ENCODE measurements at places on chromosomes 2 and 18.

- DNase-seq = no peak
These were observed 7.8 kb downstream of the SPEG start for GRCh38 chr2:219442256-219443015.

DNA sequence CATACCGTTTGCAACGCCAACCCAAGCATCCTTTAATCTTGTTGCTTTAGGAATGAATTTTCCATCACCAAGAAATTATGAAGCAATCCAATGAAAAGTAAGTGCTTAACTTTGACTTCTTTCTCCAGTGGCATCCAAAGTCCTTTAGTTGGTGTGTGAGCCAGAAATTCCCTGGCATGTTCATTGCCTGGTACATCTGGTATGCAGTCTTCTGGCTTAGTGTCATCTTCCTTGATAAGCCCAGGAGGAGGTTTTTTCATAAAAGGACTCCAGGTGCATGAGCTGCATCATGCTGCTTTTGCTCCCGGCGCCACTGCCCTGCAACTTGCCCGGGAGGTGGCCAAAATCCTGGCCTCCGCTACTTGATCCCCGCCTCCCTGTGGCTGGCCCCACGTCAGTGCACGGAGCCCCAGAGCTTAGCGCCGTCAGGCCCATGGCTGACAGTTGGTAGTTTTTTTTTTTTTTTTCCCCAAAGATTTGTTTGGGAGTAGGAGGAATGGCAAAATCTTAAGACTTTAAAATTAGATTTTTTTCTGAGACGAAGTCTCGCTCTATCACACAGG is 58.7 kb downstream of the PUM2 start:
- DNase-seq = no peak

DNA sequence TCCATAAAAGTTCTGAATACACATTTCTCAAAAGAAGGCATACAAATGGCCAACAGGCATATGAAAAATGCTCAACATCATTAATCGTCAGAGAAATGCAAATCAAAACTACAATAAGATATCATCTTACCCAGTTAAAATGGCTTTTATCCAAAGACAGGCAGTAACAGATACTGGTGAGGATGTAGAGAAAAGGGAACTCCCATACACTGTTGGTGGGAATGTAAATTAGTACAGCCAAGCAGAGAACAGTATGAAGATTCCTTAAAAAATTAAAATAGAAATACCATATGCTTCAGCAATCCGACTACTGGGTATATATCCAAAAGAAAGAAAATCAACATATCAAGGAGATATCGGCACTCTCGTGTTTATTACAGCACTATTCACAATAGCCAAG is 1312.5 kb downstream of the DSC3 start:
- no peak for DNase-seq

- peak; percentile 59 for DNase-seq
These were observed 258.5 kb downstream of the ASXL3 start for GRCh38 chr18:33836564-33836963.

DNA sequence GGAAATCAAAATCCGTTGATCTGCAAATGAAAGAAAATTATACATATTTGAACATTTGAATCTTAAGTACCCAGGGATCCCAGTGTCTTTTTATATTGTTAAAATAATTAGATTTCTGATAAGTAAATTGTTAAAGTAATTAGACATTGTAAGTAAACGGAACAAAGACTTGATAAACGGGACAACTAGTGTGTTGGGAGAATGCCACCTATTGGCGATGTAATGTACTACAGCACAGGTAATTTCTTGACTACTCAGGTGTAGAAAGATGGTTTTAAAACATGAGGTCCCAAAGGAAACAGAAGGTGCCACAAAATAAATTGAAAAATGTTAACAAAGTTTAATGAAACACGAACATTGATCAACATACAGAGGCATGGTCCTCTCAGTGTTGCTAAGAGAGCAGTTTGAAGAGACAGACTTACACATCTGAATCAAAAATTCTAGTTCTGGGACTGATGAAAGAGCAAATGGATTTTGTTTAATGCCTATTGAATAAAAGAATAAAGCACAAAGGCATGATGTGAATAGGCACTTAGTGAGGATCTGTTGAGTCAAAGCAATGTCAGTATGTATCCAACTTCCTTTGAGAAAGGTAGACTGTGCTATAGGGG is 103.4 kb upstream of the RASGRP3 start:
- peak; percentile 64 for DNase-seq

- DNase-seq = peak; percentile 1
These were observed 51.8 kb upstream of the GPR17 start for GRCh38 chr2:127594116-127594591.

DNA sequence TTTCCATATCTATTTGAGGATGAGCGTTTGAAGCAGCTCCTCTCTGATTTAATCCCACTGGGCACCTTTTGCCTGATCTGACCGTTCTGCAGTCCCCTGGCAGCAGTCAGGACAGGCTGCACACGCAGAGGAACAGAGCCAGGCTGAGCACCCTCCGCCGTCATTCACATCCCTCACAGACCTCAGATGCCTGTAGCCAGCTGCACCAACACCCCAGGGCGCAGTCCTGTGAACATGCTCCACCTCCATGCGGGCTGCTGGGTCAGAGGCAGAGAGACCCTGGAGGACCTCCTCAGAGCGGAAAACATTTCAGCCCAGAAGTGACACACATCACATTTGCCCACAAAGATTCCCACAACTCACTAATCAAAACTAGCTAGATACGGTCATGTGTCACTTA is 146.1 kb downstream of the SEPTIN10 start:
- no peak for DNase-seq

DNA sequence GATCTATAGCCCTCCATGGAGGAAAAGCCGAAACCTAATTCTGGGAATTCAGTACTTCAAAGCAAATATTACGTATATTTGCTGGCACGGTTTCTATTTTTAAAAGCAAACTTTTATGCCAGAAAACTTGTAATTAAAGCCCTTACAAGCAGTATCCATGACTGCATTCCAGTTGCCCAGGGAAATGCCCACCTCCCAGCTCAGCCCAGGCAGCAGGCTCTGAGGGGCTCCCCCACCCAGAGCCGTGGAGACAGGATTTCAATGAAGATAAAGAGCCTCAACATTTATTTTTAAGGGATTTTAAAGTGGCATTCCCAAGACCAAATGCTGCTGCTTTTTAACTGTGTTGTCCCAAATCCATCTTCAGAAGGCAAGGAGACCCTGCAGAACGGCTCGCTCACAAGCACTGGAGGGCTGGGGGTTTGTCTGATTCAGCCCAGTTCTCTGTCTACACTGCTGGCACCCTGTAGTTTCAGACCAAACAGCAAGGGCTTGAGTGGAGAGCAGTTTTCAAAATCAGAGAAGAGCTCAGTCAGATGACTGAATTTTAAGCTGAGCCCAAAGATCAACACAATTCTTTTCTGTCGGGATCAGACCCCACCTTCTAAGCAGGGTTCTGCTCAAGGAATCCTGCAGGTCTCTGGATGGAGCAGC is 105.1 kb downstream of the KCNF1 start:
- no peak for DNase-seq

GRCh38 chr2:201974171-201975100 is 59.2 kb upstream of the FZD7 start:
- no peak for DNase-seq

GRCh38 chr2:109331896-109332848 is 203.2 kb downstream of the SH3RF3 start:
- DNase-seq = no peak

GRCh38 chr2:50995610-50996009 is 36.3 kb downstream of the NRXN1 start:
- DNase-seq = no peak

DNA sequence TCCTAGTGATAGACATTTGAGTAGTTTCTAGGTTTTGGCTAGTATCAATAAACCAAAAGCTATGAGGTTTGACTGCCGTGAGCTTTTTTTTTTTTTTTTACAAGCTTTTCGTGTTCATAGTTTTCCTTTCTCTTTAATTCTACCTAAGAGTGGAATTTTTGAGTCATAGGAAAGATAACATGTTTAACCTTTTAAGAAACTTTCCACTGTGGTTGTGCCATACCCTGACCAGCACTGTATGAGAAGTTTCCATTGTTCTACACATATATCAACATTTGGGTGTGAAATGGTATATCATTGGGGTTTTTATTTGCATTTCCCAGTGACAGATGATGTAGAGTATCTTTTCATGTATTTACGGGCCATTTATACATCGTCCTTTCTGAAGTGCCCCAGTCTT is 31.7 kb downstream of the UBE2F start:
- no peak for DNase-seq

DNA sequence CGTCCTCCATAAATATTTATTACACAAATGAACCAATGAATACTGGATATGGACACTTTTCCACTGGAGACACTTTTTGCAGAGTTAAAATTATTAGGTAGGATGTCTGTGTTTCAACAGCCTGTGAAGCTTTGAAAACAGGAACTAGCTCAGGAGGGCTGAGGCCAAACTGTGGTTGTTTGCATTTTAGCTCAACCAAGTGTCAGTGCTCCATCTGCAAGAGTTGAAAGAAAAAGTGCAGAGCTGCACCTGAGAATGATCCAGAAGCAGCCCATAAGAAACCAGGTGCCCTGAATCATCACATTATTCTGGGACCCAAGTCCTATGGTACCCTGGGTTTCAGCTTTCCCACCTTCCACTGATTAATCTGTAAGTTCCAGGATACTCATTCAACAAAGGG is 180.4 kb downstream of the TRIB2 start:
- DNase-seq = no peak

- no peak for DNase-seq
These were observed 121.2 kb downstream of the LYPD6 start for GRCh38 chr2:149451417-149452165.

GRCh38 chr2:229407170-229407569 is 136.1 kb upstream of the PID1 start:
- DNase-seq = no peak

DNA sequence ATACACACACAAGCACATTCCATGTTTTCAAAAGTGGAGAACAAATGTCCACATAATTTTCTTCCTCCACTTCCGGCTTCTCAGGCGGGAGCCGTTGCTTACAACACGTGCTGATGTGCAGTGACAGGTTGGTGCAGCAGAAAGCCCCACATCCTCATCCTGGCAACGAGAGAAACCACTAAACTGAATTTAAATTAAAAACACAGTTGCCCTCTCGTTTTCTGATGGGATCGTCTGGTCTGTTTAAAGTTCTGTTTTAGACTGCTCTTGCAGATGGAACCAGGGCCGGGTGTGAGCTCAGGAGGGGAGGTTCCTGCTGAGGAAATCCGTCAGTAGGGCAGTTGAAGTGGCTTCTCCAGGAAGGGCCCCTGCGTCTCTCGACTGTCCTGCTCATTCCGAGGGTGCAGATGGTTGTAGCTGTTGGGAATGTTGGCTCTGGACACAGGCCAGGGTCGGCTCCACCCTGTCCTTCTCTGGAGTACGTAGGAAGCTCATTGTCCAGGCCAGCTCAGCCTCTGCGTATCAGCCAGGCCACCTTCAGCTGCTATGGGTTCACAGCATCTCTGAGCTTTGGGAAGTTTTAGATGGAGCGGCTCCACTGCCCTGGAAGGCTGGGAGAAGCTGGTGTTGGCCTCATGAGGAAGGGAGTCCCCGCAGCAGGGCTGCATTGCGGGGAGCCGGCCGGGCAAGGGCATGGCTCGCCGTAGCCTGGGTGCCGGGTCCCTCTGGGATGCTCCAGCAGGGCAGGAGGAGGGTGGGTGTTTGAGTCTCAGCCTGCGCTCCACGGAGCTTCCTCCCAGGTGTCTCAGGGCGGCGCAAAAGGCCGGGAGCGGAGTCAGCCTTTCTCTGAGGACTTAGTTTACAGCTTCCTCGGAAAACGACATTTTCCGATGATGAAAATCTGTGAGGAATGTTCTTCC is 58.3 kb downstream of the NFATC1 start:
- DNase-seq = no peak

GRCh38 chr2:118557016-118557415 is 290.4 kb downstream of the EN1 start:
- DNase-seq = no peak

DNA sequence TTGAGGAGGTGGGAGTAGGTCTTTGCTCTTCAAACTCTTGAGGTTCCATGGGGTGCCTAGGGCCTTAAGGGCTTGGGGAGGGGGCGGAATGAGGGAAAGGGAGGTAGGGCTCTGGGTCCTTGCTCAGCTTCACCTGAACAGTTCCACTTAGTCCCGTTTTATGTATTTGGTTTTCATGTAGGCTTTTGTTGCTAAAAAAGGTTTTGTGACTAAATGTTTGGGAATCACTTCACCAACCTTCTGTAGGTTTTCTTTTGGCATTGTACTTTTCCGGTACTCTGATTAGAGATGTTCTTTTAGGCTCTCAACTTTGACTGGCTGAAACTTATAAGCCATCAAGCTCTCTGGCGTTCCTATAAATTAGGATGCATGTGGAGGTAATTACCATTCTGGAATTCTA is 108.1 kb downstream of the MYCN start:
- no peak for DNase-seq

- peak; percentile 47 for DNase-seq
These were observed 510 bp downstream of the NCKAP1 start for GRCh38 chr2:183037553-183038340.

DNA sequence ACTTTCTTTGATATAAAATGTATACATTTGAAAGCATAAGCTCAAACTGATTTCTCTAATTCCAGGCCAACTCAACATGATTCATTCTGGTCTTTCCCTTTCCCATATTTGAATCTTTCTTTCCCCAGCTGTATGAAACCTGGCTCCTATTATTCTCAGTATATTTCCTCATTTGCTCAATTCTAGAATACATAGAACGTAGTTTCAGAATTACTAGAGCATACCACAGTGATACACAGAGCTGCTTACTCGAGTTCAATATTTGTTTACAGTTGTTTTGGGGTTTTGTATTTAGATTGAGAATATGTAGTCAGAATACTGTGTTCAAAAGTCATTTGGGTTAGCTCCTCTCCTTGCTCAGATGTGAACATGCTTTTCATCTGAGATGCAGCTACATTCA is 43.0 kb downstream of the TNFRSF11A start:
- no peak for DNase-seq

- no peak for DNase-seq
These were observed 151.8 kb downstream of the ANKRD30BL start for GRCh38 chr2:132009874-132010521.

DNA sequence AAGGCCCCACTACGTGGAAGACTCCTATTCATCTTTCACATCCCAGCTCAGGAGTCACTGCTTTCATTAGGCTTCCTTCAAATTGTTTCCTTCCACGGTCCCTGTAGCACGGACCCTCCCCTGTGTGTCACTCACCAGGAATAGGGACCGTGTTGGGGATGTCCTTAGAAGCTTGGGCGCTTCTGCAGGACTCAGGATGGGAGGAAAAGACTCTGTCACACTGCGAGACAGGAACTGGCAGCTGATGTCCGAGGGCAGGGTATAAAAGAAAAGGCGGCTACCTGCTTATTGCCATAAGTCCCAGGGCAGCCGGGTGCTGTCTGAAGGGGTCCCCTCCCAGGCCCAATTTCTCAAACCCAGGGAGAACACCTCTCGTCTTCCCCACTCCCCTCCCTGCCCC is 79.1 kb downstream of the BCL2L11 start:
- no peak for DNase-seq

DNA sequence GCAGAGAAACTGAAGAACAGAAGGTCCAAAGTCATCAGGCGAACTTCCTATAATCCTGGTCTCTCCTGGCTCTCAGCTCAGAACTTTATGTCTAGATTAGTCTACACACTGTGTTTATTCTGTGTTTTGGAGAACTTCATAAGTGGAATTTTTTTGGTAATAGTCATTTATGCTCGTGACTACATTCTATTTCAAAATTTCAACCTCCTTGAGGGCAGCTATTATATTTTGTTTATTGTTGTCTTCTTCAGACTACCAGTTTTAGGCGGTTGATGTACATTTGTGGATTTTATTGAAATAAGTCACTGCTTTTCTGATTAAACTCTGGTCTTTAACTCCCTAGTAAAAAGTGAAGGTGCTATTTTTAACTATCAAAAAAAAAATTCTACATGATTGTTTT is 816.6 kb downstream of the SATB2 start:
- no peak for DNase-seq

- no peak for DNase-seq
These were observed 27.5 kb downstream of the ZNF892 start for GRCh38 chr2:95234816-95235215.
